ENCODE measurements at places on chromosomes 7 and 10. TPM values are rescaled to one million over a fixed set of nuclear protein-coding genes. Genes with fewer than 3 reads are reported as not detected.
A peak's percentile ranks its signal among the peaks of the same experiment; 100 is the strongest.

Gene NPFFR1
- total RNA-seq, result not detected

GRCh38 chr10:51291961-51292360 is 217.7 kb downstream of the PRKG1 start:
- DNase-seq, result no peak
- no peaks in the 10 kb centered on the region for H3K4me1 ChIP-seq
- H3K27me3 ChIP-seq, result no peaks in the 10 kb centered on the region
- H3K36me3 ChIP-seq, result no peaks in the 10 kb centered on the region
- H3K4me3 ChIP-seq, result no peak overlapping the region
- H3K27ac ChIP-seq, result no peak overlapping the region

DNA sequence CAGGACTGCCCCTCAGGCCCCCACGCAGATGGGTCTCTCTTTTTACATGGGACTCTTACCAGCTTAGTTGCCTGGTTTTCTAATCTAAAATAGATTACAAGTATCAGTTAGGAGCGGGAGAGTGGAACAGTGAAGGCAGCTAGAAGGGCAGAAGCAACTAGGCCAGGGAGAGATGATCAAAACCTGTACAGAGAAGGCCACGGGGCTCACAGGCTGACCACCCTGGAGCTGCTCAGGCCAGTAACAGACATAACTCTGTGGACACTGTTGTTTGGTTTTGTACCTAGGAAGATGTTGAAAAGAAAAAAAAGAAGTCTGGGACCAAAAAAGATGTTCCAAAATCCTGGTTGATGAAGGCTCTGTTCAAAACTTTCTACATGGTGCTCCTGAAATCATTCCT is 16.5 kb downstream of the ABCC2 start:
- no peaks in the 10 kb centered on the region for H3K4me1 ChIP-seq
- H3K36me3 ChIP-seq, result peaks cover 99% of the 10 kb centered on the region
- DNase-seq, result no peak
- no peak overlapping the region for H3K4me3 ChIP-seq

Gene CCT6A
- 41.4 TPM for total RNA-seq

- DNase-seq, result no peak
- H3K4me3 ChIP-seq, result no peak overlapping the region
- no peak overlapping the region for H3K27ac ChIP-seq
These were observed 23.7 kb upstream of the CAMK2B start for GRCh38 chr7:44348851-44349781.

Gene CALCR
- not detected for total RNA-seq

DNA sequence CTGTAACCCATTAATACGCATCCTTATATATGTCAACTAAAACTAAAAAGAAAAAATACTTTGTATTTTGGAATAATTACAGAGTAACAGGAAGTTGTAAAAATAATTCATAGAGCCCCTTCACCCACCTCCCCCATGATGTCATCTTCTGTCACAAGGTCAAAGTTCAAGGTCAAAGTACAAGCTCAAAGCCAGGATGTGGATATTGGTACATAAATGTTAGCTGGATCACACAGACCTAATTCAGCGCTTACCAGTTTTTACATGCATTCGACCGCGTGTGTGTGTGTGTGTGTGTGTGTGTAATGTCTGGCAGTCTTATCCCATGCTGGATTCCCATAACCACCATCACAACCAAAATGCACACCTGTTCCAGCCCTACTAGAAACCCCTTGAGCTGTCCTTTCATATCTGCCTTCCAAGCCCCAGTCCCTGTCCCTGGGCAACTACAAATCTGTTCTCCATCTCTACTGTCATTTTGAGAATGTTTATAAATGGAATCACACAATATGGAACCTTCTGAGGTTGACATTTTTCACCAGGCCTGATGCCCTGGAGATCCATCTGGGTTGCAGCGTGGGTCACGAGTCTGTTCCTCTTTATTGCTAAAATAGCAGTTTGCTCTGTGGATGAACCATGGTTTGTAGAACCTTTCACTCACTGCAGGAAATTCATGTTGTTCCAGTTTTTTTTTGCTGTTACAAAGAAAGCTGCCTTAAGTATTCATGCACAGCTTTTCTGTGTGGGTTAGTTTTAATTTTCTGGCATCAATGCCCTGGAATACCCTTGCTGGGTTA is 153.6 kb upstream of the PITRM1 start:
- DNase-seq, result no peak
- no peaks in the 10 kb centered on the region for H3K4me1 ChIP-seq
- H3K4me3 ChIP-seq, result no peak overlapping the region
- H3K27me3 ChIP-seq, result no peaks in the 10 kb centered on the region
- no peaks in the 10 kb centered on the region for H3K36me3 ChIP-seq
- H3K27ac ChIP-seq, result no peak overlapping the region

Gene ING3
- 6.1 TPM for total RNA-seq

Gene VIPR2
- 0.15 TPM for total RNA-seq

- H3K27me3 ChIP-seq, result no peaks in the 10 kb centered on the region
- no peak for DNase-seq
- peaks cover 2% of the 10 kb centered on the region for H3K36me3 ChIP-seq
- no peaks in the 10 kb centered on the region for H3K4me1 ChIP-seq
These were observed 33.6 kb upstream of the DNMBP start for GRCh38 chr10:100043344-100043743.

Gene RARRES2
- total RNA-seq, result 852 TPM

GRCh38 chr10:75916906-75917305 is 485.5 kb downstream of the LRMDA start:
- H3K27ac ChIP-seq, result no peak overlapping the region
- no peaks in the 10 kb centered on the region for H3K27me3 ChIP-seq
- no peaks in the 10 kb centered on the region for H3K36me3 ChIP-seq
- no peak overlapping the region for H3K4me3 ChIP-seq

DNA sequence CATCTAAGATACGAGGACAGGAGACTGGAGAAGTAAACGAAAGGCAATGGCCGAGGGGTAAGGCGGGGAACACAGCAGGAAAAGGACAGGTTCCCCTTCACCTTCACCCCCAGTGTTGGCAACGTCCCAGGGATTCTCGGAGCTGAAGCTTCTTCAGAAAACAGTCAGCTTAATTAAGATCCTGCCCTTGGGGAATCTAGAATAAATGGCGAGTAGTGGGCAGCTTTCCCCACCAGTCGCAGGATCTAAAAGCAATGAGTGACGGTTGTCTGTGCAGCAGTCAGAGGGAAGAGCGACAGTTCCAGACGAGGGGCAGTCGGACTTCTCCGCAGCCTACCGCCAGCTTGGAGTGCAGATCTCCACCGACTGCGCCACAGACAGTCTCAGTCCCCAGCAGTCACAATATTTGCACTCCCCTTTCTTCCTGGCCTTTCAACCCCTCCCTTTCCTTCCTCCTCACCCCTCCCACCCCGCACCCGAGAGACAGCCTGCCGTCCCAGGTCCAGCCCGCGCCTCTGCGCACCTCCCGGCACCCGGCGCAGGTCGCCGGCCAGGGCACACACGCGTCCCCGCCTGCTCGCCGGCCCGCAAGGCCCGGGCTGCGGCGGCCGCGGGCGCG is 10.9 kb upstream of the SP8 start:
- peaks cover 10% of the 10 kb centered on the region for H3K27me3 ChIP-seq
- peak; percentile 57 for DNase-seq
- H3K4me3 ChIP-seq, result peak overlapping the region; percentile 27

DNA sequence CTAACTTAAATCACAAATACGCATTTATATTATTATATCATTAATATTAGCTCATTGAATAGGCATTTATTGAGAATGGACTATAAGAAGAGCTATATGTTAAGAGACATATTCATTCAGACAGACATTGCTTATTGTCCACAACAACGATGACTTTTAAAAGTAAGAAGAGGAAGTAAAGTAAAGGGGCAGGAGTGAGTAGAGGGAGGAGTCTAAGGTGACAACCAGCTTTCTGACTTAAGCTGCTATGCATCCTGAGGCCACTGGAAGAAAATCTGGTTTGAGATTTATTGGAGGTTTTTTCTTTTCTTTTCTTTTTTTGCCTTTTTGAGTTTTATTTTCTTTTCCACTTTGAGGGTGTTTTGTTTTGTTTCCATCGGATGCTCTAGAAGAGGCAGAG is 723.5 kb downstream of the GRM8 start:
- no peaks in the 10 kb centered on the region for H3K4me1 ChIP-seq
- no peaks in the 10 kb centered on the region for H3K27me3 ChIP-seq
- H3K27ac ChIP-seq, result no peak overlapping the region
- H3K4me3 ChIP-seq, result no peak overlapping the region

Gene SLC29A4
- 3.0 TPM for total RNA-seq

- no peaks in the 10 kb centered on the region for H3K4me1 ChIP-seq
- DNase-seq, result no peak
- no peak overlapping the region for H3K4me3 ChIP-seq
- H3K27me3 ChIP-seq, result no peaks in the 10 kb centered on the region
- H3K27ac ChIP-seq, result no peak overlapping the region
- H3K36me3 ChIP-seq, result no peaks in the 10 kb centered on the region
These were observed 45.5 kb downstream of the SLIT1 start for GRCh38 chr10:97140049-97140846.

Data from right lobe of liver (tissue), 6 donors.